Muscle of leg (tissue), 16 donors: ENCODE measurements at places on chromosomes 1 and 21. TPM values are rescaled to one million over a fixed set of nuclear protein-coding genes. Genes with fewer than 3 reads are reported as not detected.

AGBL4 gene
- 0.13 TPM for total RNA-seq

GRCh38 chr1:79819140-79819539 is 812.6 kb upstream of the ADGRL4 start:
- DNase-seq, result no peak

RIMS3 gene
- total RNA-seq, result 0.49 TPM

GRCh38 chr1:161740921-161741320 is 8.7 kb upstream of the DUSP12 start:
- DNase-seq, result no peak

GRCh38 chr1:42260376-42261070 is 74.5 kb downstream of the FOXJ3 start:
- DNase-seq, result no peak

GRCh38 chr1:3712573-3713535 is 39.4 kb upstream of the CCDC27 start:
- DNase-seq, result peak; percentile 65

HEYL gene
- 19.5 TPM for total RNA-seq

RHEX gene
- total RNA-seq, result 0.62 TPM
